Esophagus muscularis mucosa (tissue), 4 donors: ENCODE measurements at places on chromosomes 5 and 9. TPM values are rescaled to one million over a fixed set of nuclear protein-coding genes. Genes with fewer than 3 reads are reported as not detected.

- no peak for DNase-seq
Observed at GRCh38 chr5:58106754-58107410, 353.0 kb downstream of the PLK2 start.

DNA sequence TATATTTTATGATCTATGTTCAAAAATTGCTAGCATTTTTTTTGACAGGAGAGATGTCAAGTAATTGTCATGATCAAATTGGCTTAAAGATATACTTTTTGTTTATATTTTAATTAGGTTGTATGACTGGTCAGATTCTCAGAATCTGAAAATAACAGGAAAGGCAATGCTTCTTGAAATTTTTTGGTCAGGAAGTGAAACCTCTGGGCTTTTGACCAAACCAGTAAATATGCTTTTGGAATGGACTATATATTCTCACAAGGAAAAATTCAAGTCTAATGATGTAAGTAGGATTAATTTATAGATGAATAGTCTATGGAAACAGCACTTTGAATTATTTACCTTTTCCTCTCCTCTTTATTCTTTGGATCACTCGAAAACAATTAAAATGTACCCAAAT, 52.3 kb downstream of the SLF1 start:
- DNase-seq, result no peak

DNA sequence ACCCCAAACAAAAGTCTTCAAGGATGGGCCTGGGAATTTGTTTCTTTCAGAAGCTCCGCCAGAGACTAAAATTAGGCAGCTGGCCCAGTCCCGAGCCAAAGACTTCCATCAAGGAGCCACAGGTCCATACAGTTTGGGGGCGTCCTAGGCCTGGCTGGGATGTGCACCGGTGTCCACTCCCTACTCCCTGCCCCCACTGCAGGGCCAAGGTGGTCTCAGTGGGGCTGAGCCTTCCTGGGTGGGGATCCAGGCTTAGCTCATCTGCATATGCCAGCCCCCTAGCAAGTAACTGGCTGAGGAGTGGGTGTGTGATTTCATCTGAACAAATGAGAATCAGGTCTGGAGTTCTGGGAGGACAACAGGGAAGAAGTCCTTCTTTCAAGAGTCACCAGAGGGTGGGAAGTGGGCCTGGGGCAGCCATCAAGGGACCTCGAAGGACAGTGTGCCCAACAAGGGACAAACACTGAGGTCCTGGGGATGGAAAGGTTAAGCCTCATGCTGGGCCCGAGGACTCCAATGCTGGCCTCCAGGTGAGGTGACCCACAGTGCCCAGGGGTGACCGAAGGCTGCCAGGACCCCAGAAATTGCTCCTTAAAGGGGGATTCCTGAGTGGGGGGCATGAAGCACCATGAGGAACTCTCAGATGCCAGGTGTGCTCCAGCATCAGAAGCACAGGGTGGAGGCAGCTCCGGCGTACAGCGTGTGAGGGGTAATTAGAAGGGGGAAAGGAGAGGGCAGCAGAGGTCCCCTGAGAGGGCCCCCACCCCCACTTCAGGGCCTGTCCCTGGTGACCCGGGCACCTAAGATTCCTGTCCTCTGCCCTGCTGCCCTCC, 91.3 kb downstream of the ZNF354C start:
- DNase-seq, result no peak

GRCh38 chr5:168137265-168137664, 154.2 kb upstream of the WWC1 start:
- no peak for DNase-seq

C5orf58 gene
- total RNA-seq, result not detected

DNA sequence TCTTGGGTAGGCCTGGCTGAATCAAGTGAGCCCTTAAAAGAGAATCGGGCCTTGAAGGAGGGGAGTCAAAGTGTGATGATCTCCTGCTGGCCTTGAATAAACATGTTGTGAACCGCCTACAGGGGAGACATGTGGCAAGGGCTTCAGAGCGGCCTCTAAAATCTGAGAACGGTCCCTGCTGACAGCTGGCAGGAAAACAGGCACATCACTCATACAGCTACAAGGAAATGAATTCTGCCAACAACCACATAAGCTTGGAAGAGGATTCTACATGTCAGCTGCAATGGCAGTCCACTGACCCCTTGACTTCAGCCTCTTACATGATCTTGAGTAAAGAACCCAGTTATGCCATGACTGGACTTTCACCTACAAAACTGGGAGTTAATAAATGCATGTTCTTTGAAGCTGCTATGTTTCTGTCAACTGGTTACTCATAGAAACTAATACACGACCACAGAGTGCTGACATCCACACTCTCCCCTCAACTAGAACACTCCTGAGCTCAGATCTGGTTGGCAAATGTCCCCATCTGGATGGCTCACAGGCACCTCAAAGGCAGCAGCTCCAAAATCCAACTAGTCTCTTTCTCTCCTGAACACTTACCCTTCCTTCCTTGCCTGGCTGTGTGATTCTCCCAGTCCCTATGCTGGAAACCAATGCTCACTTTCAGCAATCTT, 333.1 kb downstream of the ASTN2 start:
- no peak for DNase-seq

GRM6 gene
- total RNA-seq, result not detected

GZMA gene
- total RNA-seq, result 3.1 TPM

PAEP gene
- total RNA-seq, result not detected

GRCh38 chr9:129305246-129305645, 127.2 kb upstream of the IER5L start:
- DNase-seq, result no peak

IL5 gene
- total RNA-seq, result not detected

- DNase-seq, result no peak
Observed at GRCh38 chr5:115460472-115460871, 84.1 kb downstream of the FEM1C start.

TLX3 gene
- total RNA-seq, result not detected

ECSCR gene
- 42.9 TPM for total RNA-seq

- DNase-seq, result no peak
Observed at GRCh38 chr9:137488327-137488653, 29.2 kb upstream of the NSMF start.

MED7 gene
- 12.5 TPM for total RNA-seq

CMBL gene
- 6.2 TPM for total RNA-seq

GRCh38 chr9:71664566-71664965, 103.7 kb downstream of the CEMIP2 start:
- DNase-seq, result no peak

ASS1 gene
- 67.7 TPM for total RNA-seq

TMEM174 gene
- total RNA-seq, result not detected

DNA sequence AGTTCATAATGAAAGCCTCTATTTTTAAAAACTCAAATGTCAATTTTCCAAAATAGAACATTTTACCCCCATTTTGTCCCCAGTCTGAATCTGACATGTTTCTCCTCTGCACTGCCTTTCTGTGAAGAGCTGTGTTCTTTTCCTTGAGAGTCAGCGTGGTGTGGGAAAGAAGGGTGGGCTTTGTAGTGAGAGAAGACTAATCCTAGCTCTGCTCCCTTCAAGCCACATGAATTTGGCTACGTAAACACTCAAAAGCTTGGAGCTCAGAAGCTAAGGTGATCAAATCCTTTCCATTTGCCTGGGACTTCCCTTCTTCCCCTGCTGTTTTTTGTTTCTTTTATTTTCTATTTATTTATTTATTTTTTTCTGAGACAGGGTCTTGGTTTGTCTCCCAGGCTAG, 598.5 kb downstream of the TLR4 start:
- DNase-seq, result no peak

DNA sequence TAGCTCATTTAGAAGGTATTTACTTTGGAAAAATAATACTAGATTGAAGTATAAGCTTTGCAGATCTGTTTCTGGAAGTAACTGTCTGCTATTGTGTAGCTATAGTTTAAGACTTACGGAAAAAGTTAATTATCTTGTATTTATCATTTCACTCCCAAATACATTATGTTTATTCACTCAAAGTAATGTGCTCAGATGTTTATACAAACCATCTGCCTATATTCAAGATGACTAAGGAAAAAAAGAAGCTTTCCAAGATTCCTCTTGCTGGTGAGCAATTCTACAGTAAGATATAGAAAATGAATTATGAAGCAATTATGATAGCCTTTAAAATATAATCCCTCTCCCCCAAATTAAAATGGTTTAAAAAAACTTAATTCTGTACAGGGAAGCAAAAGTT, 137.9 kb downstream of the KIAA0825 start:
- no peak for DNase-seq

AQP7 gene
- total RNA-seq, result 1.5 TPM

GRCh38 chr5:39057734-39058133, 16.5 kb downstream of the RICTOR start:
- DNase-seq, result no peak

GRCh38 chr5:142422429-142422828, 97.6 kb upstream of the SPRY4 start:
- DNase-seq, result no peak

GRCh38 chr5:16891033-16891432, 45.1 kb downstream of the MYO10 start:
- DNase-seq, result no peak

MSX2 gene
- total RNA-seq, result 1.8 TPM

QRFP gene
- total RNA-seq, result not detected

GRCh38 chr5:68714810-68715209, 379.0 kb upstream of the SLC30A5 start:
- DNase-seq, result peak; percentile 31

- DNase-seq, result no peak
Observed at GRCh38 chr5:172402531-172403188, 51.7 kb downstream of the SH3PXD2B start.

GRCh38 chr5:109706095-109706494, 16.4 kb downstream of the MAN2A1 start:
- no peak for DNase-seq
